Cardiac septum (tissue), 1 donor: ENCODE measurements at places on chromosomes 5 and 9.

DNA sequence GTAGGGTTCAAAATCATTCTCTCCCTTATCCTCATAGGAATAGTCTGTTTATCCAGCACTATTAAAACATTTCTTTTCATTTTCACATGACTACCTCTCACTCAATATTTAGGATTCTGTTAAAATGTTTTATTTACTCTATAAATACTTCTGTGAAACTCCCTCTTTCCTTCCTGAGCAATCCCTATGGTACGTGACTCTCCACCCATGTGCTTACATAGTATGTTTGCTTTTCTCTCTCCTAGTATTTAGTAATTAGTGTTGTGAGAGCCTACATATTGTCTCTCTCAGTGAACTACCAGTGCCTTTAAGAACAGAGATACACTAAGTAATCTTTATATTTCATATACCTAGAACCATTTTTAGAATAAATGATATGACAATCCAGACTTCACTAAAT lies 46.0 kb downstream of the PTPRD start:
- no peak for DNase-seq

GRCh38 chr5:178606269-178606668 lies 16.1 kb upstream of the COL23A1 start:
- DNase-seq, result no peak

GRCh38 chr9:105647595-105648349 lies 14.5 kb upstream of the TAL2 start:
- DNase-seq, result no peak

DNA sequence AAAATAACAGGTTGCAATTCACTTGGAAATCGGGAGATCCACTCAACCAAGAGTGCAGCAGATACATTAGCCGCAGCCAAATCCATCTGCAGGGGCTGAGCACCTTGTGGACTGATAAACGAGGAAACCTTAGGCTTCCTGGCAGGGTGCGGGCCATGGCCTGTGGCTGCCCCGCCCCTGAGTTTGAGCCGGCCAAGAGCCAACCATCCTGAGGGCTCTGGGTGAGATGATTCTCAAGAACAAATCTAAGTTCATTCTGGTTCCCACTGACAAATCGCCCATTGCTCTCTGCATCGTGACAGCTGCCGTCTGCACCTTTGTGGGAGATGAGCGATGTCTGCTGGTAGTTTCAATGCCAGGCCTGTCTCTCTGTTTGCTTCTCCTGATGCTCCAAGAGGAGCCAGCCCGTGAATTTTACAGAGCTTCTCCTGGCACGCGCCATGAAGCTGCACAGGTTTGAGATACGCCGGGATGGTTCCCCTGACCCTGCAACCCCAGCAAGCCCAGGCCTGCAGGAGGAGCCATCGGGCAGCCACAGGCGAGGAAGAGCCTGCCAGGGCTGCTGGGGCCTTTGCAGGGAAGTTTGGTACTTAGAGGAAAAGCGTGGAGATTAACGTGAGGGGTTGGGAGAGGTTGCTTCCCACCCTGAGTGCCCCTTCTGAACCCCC lies 154.0 kb downstream of the OLFM1 start:
- peak; percentile 69 for DNase-seq

GRCh38 chr5:14229181-14229580 lies 86.0 kb downstream of the TRIO start:
- no peak for DNase-seq

DNA sequence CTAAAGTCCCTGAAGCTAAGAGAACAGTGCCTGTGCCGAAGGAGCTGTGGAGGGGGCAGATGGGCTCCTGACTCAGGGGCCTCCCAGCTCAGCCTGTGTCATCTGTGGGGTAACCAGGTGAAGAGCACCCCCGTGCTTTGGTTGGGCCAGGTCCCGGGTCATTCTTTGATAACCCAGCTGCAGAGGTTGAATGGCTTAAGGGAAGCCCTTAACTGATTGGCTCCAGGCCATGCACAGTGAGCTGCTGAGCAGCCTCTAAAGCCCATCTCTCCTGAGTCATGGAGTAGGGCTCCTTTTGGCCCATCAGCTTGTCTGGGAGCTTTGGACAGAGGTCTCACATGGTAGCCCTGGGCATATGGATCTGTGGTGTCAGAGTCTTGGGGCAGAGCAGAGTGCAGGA lies 28.7 kb downstream of the COL27A1 start:
- no peak for DNase-seq

GRCh38 chr5:130939059-130939458 lies 226.0 kb downstream of the HINT1 start:
- no peak for DNase-seq

GRCh38 chr5:141906972-141907371 lies 16.7 kb upstream of the DELE1 start:
- DNase-seq, result no peak

DNA sequence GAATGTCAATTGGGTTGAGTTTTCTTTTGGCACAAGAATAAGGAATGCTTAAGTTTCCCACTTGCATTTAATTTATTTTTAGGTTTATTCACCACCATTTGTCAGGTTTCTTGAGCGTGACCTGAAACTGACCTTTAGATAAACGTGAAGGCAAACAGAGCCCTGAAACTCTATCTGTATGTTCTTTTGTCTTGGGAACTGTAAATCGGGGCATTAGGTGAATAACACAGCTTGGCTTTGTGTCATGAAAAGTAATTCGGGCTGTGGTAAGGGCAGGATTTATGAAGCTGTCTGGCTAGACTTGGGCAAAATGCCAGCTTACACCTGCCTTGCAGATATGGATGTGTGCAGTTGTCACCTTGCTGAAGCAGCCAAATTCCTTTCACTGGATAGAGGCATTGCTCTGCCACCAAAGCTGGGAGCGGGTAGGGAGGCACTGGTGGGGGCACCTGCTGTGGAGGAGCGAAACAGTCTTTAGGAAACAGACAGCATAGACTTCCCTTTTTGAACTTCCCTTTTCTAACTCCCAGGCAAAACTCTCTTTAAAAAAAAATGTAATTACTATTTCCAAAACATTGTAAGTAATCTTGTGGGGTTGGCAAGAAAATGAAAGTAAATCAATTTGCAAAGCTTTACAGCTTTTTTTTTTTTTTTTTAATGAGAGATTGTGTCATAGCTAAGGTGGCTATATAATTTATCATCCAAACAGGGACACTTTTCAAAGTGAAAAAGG lies 545.2 kb downstream of the CSNK1G3 start:
- DNase-seq, result peak; percentile 73

- DNase-seq, result no peak
Measured at GRCh38 chr5:96075579-96076289, 114.1 kb upstream of the ELL2 start.

DNA sequence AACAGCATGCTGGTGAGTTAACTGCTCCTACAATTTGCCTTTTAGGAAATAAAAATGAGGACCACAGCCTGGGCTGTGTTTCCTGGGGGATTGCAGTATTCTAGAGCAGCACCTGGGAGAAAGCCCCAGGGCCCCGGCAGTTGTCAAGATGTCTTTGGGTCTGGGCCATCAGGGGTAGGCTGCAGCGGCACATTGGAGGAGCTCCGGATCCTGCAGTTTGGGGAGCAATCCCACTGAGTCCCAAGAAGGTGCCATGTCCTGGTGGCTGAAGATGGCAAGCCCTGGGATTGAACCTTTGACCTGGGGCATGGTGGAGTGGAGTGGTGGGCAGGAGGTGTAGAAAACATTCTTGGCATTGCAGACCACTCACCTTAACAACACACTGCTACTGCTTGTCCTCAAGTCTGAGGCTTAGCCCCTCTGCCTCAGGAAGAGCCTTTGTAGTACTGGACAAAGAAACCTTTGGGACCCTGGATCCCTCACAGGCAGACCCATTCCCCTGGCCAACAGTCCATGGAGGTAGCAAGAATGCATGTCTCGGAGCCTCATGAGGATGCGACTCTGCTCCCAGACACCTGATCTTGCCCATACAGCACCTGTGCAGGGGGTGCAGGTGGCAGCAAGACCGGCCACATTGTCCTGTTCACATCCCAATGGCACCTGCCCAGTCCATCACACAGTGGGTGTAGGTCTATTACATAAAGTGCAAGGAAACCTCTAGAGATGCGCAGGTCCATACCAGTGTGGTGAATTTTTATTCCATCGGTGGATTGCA lies 159.1 kb upstream of the IRX2 start:
- no peak for DNase-seq

GRCh38 chr9:7105095-7105494 lies 347.3 kb downstream of the KDM4C start:
- no peak for DNase-seq

DNA sequence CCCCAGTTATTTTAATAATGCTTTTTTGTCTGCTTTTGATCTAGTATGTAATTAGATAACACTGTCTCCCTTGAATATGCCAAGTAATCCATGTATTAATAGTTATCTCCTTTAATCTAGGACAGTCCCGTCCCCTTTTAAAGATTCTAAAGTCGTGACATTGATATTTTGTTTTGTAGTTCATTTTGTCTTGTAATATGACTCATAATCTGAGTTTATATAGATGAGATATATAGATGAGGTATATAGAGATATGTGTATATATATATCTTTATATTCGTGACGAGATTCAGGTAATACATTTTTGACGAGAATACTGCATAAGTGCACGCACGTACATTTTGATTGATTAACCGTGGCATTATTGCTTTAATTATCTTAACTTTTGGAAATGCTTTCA lies 1.6 kb downstream of the SREK1 start:
- no peak for DNase-seq

DNA sequence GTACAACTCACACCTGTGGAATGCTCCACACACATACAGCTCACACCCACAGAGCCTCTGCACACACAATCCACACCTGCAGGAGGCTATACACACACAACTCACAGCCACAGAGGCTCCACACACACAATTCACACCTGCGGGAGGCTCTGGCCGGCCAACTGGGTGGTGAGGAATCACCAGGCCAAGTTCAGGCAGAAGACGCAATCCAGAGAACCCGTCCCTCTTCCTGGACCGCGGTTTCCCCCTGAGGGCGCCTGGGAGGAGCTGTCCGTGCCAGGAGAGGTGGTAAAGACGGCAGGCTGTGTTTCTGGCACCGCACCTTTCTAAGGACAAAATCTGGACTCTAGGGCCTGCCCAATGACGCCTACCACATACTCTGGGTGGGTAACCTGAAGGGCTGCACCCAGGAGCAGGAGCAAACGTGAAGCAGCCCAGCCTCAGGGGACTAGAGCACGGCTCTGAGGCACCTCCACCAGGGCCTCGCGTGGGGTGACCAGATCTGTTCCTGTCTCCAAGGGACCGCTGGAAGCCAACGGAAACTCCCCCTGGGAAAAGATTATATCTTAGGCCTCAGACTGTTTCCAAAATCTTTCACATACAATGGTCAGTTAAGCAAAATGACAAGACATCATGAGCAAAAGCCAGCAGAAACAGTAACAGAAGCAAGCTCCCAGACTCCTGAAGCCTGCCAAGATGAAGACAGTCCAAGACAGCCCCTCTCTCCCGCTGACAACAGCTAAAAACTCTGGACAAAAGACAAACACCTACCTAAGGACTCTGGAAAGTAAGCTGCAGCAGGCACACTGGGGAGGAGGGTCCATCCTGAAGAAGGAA lies 16.9 kb downstream of the CAMSAP1 start:
- DNase-seq, result no peak

- DNase-seq, result no peak
Measured at GRCh38 chr5:34464829-34465228, 191.3 kb upstream of the RAI14 start.

DNA sequence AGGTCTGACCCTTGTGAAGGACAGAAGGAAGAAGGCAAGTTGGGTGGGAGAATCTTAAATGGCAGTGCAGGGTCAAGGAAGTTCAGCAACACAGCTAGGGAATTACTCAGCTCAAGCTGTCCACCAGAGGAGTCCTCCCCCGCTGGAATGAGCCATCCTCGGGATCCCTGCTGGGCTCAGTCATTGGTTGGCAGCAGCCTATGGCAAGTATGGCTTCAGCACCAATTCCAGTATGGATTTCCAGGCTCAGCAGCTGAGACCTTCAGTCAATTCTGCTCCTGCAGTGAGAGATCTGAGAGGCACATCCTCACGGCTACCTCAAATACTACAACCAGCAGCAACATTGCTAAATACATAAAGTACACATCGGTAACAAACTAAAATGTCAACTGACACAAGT lies 280.6 kb upstream of the PIK3R1 start:
- DNase-seq, result no peak

DNA sequence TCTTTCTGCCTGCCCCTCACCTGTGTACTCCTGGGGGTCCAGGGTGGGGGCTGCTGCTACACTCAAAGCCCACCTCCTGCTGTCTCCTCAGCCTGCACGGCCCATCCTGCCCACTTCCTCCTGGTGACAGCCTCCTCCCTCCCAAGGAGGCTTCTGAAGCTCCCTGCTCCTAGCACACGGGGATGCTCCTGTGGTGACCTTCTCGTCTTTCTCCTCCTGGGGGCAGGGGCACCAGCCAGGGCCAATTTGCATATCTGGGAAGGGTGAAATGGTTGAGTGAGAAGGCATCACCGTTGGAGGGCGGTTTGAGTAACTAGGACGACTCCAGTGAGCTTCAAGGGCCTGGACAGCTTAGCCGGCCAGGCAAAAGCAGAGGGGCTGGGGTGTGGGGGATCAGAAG lies 51.9 kb upstream of the COL5A1 start:
- no peak for DNase-seq

DNA sequence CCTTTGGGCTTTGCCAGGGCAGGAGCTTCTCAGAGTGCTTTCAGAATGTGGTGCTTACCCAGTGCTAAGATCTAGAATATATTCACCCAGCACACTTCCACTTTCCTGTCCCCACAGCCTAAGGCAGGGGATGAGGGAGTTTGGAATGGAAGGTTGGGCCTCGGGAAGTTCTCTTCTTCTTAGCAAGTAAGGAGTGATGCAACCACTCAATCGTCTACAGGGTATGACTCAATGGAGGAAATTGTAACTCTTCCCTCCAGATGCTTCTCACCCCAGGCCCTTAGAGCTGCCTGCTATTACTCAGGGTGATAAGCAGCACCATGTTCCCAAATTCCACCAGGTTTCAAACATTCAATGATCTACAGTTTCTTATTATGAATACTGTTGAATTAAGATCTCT lies 30.8 kb upstream of the AGGF1 start:
- DNase-seq, result no peak

DNA sequence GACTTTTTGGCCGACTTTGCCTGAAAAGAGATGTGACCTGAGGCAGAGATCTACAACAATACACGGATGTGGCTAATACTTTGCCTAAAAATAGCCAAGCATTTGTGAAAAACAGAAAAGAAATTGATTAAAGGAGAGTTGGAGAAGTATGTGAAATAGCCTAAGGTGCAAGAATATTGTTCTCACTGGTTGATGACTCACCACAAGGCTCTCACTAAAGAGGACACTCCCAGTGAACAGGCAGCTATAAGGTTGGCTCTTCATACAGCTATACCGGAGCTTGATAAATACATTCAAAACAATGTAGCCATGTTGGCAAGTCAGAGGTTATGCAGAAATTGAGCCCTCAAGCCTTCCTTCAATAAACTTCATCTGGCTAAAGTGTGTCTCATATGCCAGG lies 317.2 kb upstream of the GRAMD2B start:
- DNase-seq, result no peak

GRCh38 chr5:168114444-168115017 lies 176.9 kb upstream of the WWC1 start:
- no peak for DNase-seq

- no peak for DNase-seq
Measured at GRCh38 chr5:121144764-121145163, 680.7 kb downstream of the PRR16 start.
